GM12878 (cell line): ENCODE measurements at places on chromosomes 12 and 14. TPM values are rescaled to one million over a fixed set of nuclear protein-coding genes. Genes with fewer than 3 reads are reported as not detected.

CPNE6 gene
- total RNA-seq: 0.13 and 0.18 TPM in 2 replicates

CLEC9A gene
- total RNA-seq: not detected in 2 replicates

GRCh38 chr12:32446316-32447119 is 47.2 kb downstream of the FGD4 start:
- H3K36me3 ChIP-seq: no peaks in the 10 kb centered on the region
- H3K4me3 ChIP-seq: no peak overlapping the region
- no peaks in the 10 kb centered on the region for H3K27me3 ChIP-seq

DNA sequence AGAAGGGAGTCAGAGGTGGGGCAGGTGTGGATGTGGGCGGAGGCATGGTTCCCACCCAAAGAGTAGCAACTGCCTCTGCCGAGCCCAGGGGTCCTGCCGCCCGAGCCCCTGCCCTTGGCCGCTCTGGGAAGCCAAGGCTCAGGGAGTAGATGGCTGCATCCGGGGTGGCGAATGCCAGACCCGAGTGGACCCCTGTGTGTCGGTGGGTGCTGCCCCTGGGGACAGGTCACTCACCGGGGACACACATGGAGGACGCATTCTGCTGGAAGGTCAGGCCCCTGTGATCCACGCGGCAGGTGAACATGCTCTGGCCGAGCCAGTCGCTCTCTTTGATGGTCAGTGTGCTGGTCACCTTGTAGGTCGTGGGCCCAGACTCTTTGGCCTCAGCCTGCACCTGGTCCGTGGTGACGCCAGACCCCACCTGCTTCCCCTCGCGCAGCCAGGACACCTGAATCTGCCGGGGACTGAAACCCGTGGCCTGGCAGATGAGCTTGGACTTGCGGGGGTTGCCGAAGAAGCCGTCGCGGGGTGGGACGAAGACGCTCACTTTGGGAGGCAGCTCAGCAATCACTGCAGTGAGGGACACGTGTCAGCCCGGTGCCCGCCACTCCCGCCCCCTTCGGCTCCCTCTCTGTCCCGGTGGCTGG is 329.0 kb downstream of the TMEM121 start:
- no peaks in the 10 kb centered on the region; the same call in 1 of the 2 replicates for H3K4me1 ChIP-seq
- H3K27ac ChIP-seq: no peak overlapping the region
- no peaks in the 10 kb centered on the region for H3K27me3 ChIP-seq
- H3K36me3 ChIP-seq: peaks cover 81% of the 10 kb centered on the region
- DNase-seq: no peak

DNA sequence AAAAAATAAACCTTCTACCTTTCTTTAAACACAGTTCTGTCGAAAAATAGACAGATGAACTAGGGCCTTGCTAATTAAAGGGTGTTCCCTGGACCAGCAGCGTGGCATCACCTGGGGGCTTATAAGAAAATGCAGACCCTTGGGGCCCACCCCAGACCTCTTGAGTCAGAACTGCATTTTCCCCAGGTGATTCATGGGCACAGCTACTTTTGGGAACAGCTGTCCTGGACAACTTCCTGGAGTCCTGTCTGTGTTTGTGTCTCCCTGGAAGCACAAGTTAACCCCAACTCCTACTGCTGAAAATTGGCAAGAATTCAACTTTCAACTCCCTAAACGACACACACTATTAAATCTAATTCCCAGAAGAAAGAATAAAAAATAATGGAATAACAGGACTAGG is 17.8 kb downstream of the FBLN5 start:
- no peak overlapping the region for H3K4me3 ChIP-seq
- no peaks in the 10 kb centered on the region for H3K27me3 ChIP-seq
- no peaks in the 10 kb centered on the region for H3K4me1 ChIP-seq
- no peak overlapping the region for H3K27ac ChIP-seq
- DNase-seq: no peak
- H3K36me3 ChIP-seq: no peaks in the 10 kb centered on the region
